Hematopoietic multipotent progenitor cell (in vitro differentiated cells): ENCODE measurements at places on chromosomes 12 and 14.

- DNase-seq: no peak
These were observed 398.8 kb downstream of the PRKD1 start for GRCh38 chr14:29528889-29529288.

GRCh38 chr14:41668356-41668755, 61.7 kb downstream of the LRFN5 start:
- no peak for DNase-seq

DNA sequence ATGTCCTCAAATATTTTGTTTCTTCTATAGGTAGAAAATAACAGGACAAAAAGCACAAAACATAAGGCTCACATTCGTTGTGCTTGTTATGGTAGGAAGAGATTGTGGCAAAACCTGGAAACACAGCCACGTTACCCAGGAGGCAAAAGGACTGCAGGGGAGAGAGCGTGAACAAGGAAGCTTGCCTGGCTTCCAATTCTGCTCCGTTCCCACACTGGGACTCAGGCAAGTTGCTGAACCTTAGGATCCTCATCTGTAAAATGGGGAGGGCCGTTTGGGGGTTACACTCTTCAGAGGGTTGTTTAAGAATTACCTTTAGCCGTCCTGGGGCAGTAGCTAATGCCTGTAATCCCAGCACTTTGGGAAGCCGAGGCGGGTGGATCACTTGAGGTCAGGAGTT, 205.3 kb downstream of the SSPN start:
- DNase-seq: no peak

DNA sequence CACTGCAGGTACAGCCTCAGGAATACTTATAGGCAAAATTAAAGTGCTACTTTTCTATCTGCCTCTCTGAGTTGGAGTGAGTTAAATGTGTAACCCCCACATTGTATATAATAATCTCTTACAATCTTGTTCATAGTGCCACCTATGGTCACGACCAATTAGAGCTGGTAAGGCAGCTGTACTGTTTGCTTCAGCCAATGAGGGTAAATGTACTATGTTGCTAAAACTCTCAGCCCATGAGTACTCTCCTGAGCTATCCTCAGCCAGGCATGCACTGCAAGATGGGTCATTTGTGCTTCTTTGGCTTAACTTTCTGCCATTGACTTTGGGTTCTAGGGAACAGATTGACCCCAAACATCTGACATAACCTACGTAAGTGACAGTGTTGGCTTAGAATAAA, 15.0 kb upstream of the MDM2 start:
- peak; percentile 16 for DNase-seq

GRCh38 chr12:76142305-76142704, 57.8 kb upstream of the NAP1L1 start:
- DNase-seq: no peak

DNA sequence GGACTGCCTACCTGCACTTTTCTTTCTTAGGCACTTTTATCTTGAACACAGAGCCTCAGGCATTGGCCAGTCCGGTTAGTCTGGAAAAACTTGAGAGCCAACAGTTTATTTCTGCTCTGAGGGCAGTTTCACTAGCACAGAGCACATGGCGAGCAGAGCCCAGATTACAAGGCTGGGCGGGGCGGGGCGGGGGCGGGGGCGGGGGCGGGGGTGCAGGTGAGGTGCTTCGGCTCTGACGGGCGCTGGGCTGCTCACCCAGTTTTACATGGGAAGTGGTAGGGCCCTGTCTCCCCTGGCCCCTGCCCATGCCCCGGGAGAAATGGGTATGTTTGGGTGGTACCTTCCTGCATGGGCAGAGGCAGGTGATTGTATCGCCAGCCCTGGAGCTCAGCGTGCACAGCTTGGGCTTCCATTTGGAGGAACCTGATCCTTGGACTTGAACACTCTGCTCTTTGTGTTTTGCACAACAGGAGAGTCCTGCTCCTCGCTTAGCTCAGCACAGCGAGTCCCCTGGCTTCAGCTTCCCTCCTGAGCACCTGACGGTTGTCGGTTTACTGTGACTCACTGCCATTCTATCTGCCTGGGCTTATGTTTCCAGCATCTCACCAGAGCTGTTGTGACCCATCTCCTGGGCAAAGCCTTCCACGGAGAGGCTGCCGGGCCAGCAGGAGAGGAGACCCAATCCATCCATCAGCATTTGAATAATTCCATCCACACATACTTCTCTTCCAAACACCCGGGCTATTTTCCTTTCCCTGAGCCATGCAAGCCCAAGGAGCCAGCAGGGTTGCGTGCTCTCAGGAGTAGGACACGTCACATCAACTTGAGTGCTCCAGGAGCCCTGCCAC, 108.5 kb downstream of the ARF6 start:
- no peak for DNase-seq

DNA sequence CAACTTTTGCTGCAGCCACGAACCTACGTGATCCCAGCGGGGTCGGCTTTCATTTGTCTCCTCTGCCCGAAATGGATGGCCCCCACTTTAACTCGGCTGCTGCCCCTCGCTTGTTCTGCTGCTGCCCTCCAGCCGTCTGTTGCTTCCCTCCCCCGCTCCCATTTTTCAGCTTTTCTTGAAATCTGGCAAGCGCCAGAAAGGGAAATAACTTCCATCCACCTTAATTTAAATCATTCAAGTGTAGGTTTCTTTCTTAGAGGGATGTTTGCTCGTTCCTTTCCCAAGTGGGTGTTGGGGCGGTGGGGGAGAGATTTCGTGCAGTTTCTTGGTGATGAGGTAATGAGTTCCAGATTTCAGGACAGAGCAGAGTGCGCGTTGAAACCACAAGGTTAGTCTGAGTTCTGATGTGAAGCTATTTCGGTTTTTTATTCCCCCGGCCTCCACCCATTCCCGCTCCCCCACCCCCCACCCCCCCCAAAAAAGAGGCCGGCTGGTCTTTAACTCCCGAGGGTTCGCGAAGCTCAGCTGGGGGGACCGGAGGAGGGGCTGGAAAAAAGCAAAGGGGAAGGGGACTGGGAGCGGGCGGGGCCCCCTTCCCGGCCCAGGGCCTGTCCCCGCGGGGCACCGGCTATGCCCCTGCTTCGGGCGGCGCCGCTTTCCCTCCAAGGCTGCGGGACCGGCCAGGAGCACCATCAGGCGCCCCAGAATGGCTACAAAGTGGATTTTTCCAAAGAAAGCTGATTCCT, 2.2 kb upstream of the ZFP36L1 start:
- peak; percentile 57 for DNase-seq

GRCh38 chr12:25388183-25388582, 137.5 kb upstream of the KRAS start:
- no peak for DNase-seq

GRCh38 chr14:51041883-51042282, 53.0 kb downstream of the TRIM9 start:
- DNase-seq: no peak

DNA sequence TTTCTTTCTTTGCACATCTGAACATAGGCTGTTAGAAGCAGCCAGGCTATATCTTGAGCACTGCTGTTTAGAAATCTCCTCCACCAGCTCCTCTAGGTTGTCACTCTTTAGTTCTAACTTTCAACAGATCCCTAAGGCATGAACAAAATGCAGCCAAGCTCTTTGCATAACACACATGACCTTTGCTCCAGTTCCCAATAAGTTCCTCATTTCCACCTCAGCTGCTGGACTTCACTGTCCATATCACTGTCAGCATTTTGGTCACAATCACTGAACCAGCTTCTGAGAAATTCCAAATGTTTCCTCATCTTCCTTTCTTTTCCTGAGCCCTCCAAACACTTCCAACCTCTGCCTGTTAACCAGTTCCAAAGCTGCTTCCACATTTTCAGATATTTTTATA, 27.6 kb upstream of the C14orf132 start:
- DNase-seq: no peak

DNA sequence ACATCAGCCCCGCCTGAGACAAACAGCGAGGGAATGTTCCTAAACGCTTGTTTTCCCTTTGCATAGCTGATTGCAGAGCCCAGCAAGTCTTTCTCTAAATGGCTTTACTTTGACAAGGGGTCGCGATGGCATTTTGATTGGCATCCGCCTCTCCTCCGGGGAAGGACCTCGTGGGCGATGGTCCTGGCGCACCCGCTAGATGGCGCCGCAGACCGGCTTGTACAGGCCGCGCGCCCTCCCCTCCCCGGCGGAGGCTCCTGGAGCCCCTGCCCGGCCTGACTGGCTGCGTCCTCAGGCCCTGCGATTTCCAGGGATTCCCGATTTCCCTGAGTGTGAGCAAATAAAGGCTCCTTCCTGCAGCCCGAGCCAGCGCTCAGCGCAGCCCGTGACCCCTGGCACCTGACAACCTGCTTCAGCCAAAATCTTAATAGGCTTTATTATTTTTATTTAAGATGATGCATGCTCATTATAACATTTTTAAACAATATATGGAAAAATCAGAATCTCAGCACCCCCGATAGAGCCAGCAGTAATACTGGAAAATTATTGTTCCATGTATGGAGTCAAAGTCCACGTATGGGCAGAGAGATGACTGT, 468.3 kb downstream of the AACS start:
- DNase-seq: no peak

GRCh38 chr12:3641428-3642018, 111.4 kb downstream of the CRACR2A start:
- no peak for DNase-seq

- DNase-seq: no peak
These were observed 1.2 kb downstream of the KLHDC2 start for GRCh38 chr14:49769171-49769570.

GRCh38 chr14:75279763-75280290, 1.2 kb downstream of the FOS start:
- DNase-seq: no peak
